Spinal cord (tissue), 10 donors: ENCODE measurements at places on chromosomes 4 and X.

DNA sequence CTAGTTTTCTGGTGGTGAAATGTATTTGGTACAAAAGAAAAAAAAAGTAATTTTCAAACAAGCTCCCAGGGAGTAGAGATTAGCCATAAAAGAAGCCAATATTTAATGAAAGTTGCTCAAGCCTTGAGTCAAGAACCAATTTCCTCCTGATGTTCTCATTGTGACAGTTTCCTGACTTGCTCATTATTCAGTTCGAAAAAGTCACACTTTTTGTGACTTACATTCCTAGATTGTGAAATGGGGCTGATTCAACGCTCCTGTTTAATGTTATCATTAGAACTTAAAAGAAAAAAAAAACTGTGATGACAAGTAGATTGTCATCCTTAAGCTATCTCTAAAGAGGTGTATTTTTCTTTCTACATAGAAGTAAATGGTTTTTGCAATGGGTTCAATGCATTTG, 122.6 kb upstream of the BMPR1B start:
- DNase-seq = no peak

DNA sequence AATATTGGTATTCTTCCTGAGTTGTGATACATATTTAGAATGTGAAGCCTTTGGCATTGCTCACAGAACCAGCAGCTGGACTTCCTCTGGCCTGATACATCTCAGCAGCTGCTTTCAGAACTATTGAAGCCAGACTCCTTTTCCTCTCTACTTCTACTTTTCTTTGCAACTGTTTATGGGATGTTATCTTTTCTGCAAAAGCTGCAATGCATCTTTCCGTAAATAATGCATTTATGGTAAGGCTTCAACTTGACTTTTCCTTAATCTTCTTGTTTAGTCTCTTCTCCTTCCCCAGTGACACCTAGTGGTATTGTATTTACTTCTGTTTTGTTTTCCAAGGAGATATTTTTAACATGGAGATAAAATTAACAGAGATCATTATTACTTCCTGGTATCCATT, 1548.7 kb downstream of the PCDH7 start:
- no peak for DNase-seq

DNA sequence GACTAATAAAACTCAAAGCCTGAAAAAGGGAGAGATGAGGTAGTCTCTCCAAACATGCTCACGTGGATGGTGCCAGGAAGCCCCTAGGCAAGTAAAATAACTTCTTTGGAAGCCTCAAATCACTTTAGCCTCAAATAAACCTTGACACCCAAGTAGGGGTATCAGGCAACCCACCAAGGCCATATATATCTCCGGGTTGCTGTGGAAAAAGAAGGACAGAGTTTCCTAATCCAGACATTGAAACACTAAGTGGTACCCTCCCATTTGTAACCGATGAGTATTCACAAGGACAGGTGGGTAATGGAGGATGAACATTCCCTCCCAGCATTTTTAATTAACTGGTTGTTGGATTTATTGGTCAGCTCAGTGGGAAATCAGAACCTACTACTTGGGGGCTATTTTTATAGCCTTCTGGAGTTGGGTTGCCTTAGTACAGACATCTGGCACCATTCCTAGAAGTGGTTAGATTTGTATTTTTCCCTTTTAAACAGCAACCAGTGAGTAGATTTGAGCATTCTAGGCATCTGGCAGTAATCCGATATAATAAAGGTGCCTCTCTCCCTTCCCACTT, 87.7 kb downstream of the GPC3 start:
- DNase-seq = peak; percentile 11

DNA sequence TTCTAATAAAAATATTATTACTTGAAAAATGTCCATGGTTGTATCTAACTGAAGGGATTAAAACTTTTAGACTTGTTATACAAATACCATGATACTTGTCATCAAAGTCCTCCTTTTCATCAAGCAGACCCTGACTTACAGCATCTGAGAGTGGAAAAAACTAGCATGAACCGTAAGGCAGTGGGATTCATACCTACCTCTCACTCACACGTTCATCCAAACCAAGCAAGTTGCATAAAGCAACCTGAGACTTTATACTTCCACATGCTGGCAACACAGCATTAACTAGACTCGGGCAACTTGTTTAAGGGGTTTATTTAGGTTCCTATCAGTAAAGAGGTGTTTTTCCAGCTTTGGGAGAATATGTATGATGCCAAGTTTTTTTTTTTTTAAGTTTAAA, 22.6 kb upstream of the TLR7 start:
- no peak for DNase-seq

DNA sequence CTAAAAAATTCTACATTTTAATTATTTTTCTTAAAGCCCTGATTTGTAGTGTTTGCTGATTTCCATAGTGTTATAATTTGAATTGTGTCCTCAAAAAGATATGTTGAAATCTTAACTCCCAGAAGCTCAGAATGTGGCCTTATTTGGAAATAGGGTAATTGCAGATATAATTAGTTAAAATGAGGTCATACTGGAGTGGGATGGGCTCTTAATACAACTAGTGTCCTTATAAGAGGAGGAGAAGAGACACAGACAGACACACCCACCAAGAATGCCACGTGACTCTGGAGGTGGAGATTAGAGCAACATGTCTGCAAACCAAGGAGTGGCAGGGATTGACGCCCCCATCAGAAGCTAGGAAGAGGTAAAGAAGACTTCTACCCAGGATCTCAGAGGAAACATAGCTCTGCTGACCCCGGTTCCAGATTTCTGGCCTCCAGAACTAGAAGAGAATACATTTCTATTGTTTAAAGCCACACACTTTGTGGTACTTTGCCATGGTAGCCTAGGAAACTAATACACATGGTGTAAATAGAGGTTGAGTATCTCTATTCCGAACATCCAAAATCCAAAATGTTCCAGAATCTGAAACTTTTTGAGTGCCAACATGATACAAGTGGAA, 70.5 kb upstream of the IRF2 start:
- DNase-seq = no peak

- no peak for DNase-seq
Observed at GRCh38 chr4:150004481-150004880, 73.8 kb upstream of the DCLK2 start.

GRCh38 chr4:95394752-95395306, 153.9 kb downstream of the UNC5C start:
- DNase-seq = no peak

DNA sequence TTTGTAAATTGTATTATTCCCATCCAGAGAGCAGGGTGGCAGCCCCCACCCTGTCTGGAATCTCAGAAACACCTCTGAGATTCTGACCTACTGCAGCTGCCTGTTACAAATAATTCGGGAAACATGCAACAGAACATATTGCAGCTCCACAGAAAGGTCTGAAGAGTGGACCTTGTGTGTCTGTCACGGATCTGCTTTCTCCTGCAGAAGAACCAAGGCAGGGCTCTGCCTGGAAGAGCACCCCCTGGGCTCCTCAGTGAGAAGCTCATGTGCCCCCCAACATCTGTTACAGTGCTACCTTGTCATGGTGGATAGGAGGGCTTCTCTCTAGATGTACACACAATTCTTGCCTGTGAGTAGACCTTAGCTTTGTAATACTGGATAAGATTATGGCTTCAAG, 286.6 kb upstream of the GATB start:
- DNase-seq = no peak

GRCh38 chrX:37781081-37781480, 1.2 kb downstream of the CYBB start:
- DNase-seq = no peak

GRCh38 chr4:69617083-69617694, 22.3 kb downstream of the UGT2A2 start:
- DNase-seq = peak; percentile 15

- no peak for DNase-seq
Observed at GRCh38 chrX:51461053-51462044, 35.0 kb downstream of the NUDT11 start.

- no peak for DNase-seq
Observed at GRCh38 chr4:2643555-2643954, 107.1 kb downstream of the FAM193A start.

- DNase-seq = no peak
Observed at GRCh38 chr4:48334900-48335384, 6.4 kb upstream of the SLAIN2 start.
